ENCODE measurements at places on chromosomes 6 and 20.
A peak's percentile ranks its signal among the peaks of the same experiment; 100 is the strongest.

GRCh38 chr20:1863296-1863695 is 31.9 kb upstream of the SIRPA start:
- no peak for DNase-seq

DNA sequence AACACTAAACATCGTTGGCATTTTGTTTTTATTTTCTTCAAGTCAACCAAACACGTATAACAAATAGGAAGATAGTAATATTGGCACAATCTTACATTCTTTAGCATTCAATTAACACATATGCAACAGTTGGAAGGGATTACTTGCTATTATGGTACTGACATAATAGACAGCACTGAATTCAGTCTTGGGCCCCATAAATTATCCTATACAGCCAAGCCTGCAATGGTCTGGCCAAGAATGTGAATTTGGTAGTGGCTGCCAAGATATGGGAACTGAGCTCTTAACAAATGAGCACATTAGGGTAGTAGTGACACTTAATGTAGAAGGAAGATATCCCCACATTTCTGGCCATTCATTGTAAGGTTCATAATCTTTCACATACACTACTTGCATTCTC is 44.8 kb upstream of the ARHGAP18 start:
- DNase-seq: no peak

GRCh38 chr20:33291830-33292355 is 8.9 kb downstream of the BPIFB1 start:
- peak; percentile 72 for DNase-seq

GRCh38 chr20:35568645-35569044 is 26.8 kb downstream of the ERGIC3 start:
- DNase-seq: no peak

DNA sequence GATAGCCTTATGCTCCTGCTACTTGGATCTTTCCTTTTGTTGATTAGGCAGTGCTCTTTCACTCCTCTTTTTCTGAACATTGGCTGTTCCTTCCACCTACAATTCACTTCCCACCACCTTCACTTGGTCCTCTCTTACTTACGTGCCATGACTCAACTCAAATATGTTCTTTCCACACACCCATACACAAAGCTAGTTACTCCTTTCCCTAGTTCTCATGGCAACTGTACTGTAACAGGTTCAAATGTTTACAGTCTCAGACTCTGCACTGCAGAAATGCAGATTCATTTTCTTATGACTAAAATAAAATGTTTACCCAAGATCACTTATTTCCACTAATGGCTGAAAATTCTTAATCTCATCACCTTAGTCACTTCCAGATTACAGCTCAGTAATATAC is 174.0 kb upstream of the TSHZ2 start:
- no peak for DNase-seq

DNA sequence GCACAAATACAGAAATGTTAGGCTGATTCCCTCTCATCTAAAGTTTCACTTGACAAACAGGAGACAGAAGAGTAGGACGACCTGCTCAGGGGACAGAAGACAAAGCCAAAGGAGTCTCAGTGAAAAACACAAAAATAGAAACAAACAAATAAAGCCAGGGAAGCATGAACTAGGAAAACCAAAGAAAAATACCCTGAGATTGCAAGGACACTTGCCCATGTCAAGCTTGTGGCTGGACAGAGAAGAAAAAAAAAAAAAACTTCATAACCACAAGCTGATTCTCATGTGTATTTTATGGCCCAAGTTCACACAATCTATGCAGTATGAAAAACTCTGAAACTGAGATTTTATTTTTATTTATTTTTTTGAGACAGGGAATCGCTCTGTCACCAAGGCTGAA is 85.6 kb upstream of the BEND6 start:
- no peak for DNase-seq

GRCh38 chr6:158808941-158809678 is 10.1 kb downstream of the EZR start:
- no peak for DNase-seq

DNA sequence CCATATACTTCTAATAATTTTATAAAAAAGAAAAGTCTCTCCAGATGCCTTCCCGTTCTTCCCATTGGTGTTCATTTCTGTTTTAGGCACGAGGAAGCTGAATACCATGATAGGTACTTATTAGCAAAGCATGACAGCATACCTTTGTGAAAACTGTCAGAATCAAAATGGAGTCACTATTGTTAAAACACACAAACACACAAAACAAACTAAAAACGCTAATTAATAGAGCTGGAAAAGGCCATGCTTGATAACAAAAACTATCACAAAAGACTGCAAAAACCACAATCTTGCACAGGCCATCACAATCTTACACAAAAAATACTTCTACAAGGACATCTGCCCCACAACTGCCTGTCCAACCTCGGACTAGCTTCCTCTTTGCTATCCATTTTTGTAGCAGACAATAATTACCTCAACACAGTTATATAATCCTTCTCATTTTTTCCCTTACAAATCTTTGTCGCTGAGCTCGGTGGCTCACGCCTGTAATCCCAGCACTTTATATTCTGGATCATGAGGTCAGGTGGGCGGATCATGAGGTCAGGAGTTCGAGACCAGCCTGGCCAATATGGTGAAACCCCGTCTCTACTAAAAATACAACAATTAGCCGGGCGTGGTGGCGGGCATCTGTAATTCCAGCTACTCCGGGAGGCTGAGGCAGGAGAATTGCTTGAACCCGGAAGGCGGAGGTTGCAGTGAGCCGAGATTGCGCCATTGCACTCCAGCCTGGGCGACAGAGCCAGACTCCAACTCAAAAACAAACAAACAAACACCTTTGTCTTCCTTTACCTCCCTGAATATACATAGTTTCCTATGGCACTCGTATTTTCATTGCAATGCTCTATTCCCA is 3.2 kb upstream of the ABT1 start:
- DNase-seq: no peak

GRCh38 chr6:39430871-39431523 is 108.5 kb upstream of the KCNK16 start:
- DNase-seq: peak; percentile 3

- no peak for DNase-seq
These were observed 229.5 kb upstream of the FOXQ1 start for GRCh38 chr6:1082285-1082935.

GRCh38 chr6:130500693-130501092 is 134.9 kb downstream of the TMEM200A start:
- DNase-seq: no peak

GRCh38 chr6:41546866-41547798 is 951 bp downstream of the FOXP4 start:
- DNase-seq: peak; percentile 32

DNA sequence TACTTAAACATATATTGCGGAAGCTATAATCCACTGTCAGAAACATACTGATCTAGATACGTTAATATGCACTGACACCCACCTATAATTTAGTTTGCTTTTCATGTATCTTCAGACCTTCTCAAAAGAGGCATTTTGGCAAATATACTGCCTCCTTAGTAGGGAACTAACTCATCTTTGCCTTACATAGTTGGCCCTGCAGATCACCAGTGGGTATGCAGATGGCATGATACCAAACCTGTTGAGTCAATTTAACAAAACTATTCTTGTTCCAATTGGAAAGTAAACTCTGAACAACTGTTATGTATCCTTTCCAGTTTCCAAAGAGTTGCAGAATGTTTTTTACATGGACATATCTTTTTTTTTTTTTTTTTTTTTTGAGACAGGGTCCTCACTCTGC is 35.6 kb upstream of the TBC1D20 start:
- no peak for DNase-seq

- no peak for DNase-seq
These were observed 40.3 kb downstream of the VAPB start for GRCh38 chr20:58429303-58429702.

- no peak for DNase-seq
These were observed 247.9 kb upstream of the BMP2 start for GRCh38 chr20:6519556-6519955.

DNA sequence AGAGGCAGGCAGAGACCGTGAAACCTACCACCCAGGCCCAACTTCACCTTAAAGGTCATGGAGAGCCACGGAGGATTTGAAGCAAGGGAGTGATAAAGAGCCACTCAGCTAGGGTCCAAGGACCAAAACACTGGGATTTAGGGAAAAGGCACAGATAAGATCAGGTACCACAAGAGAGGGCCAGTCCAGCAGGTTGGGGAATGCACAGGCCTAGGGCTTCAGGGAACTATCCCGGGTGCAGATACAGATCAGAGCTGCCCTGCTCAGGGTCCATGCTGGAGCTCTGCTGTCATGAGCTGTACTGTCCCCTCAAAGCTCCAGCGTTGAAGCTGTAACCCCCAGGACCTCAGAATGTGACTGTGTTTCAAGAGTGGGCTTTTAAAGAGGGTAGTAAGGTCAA is 16.9 kb downstream of the SLC22A23 start:
- DNase-seq: no peak

- no peak for DNase-seq
These were observed 146.1 kb downstream of the EDN1 start for GRCh38 chr6:12436224-12436623.

- DNase-seq: no peak
These were observed 397.1 kb downstream of the ARHGAP18 start for GRCh38 chr6:129312880-129313279.

DNA sequence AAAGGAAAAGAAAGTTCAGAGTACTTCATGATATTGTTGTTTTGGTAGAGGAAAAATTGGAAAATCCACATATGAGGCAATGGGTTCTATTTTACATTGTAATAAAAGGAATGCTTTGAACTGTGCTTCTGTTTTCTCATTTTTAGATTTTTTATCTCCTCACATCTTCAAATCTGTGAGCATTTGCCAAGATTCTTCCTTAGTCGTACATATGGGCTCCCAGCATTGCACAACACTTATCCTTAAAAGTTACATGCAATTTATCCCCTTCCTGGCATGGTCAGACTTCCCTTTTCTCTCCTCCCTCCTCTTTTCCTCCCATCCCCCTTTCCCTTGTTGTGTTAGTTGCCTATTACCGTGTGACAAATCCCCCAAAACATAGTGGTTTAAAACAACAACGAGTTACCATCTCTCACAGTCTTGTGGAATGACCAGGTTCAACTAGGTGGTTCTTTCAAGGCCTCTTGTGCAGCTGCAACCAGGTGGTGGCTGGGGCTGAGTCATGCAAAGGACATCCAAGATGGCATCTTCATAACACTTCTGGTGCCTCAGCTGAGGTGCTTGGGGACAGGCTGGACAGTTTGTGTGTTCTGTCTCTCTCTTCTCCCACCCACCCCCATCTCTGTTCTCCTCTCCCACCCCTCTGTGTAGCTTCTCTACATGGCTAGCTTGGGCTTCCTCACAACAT is 68.7 kb downstream of the TXNDC5 start:
- no peak for DNase-seq

- DNase-seq: no peak
These were observed 192.2 kb upstream of the LRFN2 start for GRCh38 chr6:40779409-40779808.

GRCh38 chr6:108592371-108593337 is 31.9 kb downstream of the FOXO3 start:
- DNase-seq: no peak

- no peak for DNase-seq
These were observed 8.2 kb downstream of the IRAK1BP1 start for GRCh38 chr6:78875505-78875904.

All from stimulated activated CD4-positive, alpha-beta T cell treated with anti-CD3 and anti-CD28 coated beads, Interleukin-4, amount 100 ng/mL, for 1 hour (primary cell).